ENCODE measurements at places on chromosomes 1 and 21. TPM values are rescaled to one million over a fixed set of nuclear protein-coding genes. Genes with fewer than 3 reads are reported as not detected.

DNA sequence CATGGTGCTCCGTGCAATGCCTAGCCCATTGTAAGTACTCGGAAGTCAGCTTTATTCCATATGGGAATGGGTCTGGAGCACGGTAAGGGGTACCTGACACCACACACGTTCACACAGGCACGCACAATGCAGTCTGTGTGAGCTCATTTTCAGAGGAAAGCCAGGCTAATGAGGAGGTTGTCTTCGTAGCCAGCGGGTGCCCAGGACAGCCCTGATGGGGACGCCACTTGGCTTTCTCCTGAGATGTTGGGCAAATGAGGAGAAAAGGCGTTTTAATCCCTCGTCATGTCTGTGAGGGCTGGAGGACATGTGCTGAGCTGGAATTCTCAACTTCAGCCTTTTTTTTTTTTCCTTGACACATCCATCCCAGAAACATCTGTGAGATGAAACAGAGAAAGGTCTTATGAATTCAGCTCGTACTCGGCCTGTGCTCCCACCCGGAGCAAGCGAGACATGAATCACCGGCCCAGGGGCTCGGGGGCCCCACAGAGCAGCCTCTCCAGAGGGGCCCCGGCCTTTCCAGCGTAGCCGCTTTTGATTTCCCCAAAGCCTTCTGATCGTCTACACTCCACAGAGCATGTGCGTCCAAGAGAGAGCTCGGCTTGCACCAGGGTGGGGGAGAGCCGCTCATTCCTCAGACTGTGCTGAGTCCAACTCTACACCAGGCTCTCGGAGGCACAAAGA is 125.1 kb downstream of the EPHB2 start:
- no peak for DNase-seq

DNA sequence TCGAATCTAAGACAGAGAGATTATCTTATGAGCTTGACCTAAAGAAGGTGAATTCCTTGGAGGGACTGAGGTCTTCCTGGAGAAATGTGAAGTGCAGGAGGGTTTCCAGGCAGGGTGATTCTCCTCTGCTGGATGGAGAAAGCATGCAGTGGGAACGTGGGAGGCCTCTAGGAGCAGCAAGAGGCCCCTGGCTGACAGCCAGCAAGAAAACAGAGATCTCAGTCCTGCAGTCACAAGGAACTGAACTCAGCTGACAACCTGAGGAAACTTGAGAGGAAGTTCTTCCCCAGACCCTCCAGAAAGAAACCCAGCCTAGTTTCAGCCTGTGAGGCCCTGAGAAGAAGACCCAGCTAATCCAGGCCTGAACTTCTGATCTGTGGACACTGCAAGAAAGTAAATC is 345.9 kb downstream of the FAM72C start:
- DNase-seq = no peak

DNA sequence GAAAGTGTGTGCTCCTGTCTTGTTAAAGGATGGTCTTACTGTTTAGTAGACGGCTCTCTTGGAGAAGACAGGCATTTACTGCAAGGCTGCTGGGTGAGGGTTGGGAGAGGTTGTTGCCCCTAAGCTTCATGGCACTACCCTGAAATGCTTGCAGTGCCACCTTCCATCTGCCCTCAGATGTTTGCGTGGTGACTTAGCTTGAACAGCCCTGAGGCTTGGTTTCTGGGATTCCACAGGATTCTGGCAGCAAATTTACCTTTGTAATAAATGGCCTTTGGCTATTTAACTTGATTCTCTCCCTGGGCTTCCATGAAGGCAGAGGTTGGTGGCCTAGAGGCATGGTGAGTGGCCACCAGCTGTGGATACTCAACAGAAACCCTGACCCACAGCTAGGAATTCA is 11.6 kb downstream of the MTARC1 start:
- DNase-seq = no peak

- no peak for DNase-seq
Measured at GRCh38 chr21:34771512-34772028, 102.8 kb downstream of the CLIC6 start.

GRCh38 chr1:239555350-239555749 is 169.0 kb downstream of the CHRM3 start:
- DNase-seq = no peak

- DNase-seq = no peak
Measured at GRCh38 chr1:198776602-198777029, 137.8 kb downstream of the PTPRC start.

GRCh38 chr1:88472298-88472697 is 211.8 kb upstream of the PKN2 start:
- no peak for DNase-seq

DNA sequence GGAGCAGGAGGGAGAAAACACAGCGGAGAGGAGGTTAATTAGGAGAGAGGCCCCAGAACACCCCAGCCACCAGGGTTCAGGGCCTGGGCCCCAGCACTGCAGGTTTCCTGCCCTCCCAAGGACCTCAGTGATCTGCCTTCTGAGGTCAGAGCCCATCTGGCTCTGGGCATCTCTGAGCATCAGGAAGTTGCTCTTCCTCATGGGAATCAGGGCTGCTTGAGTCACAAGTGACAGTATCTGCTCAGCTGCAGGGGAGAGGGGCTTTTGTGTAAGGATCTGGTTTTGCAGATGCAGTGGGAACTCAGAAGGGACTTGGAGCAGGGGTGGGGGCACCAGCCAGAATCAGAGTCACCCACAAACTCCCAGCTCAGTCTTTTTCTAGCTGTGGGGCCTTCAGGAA is 472.1 kb downstream of the PTPRU start:
- DNase-seq = no peak

DNA sequence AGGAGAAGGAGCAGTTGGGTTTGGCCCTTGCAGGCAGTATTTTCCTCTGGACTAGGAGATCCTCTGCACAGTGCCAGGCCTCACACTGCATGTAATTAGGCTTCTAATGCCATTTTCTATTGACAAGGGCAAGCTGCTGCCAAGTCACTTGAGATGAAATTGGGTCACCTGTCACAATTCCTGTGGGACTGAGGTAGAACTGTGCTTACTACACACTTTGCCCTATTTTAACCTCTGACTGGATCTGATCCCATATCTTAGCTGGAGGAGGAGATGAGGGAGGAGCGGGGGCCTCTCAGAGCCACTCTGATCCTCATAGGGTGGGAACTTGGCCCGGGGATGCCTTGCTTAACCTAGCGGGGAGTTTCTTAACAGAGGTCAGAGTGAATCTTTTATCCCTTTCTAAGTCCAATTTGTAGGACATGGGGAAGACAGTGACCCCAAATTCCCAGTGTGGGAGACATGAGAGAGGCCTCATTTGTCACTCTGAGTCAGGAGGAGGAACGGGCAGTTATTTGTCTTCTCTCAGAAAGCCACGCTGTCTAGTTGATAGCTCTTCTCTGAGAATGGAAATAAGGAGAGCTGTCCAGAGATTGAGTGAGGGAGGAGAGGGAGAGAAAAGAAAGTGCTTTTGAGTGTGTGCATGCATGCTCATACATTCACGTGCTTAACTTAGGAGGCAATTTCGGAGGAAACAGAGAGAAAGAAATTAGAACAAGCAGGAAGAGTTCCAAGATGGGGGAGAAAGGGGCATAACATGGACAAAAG is 121.3 kb downstream of the CACNA1E start:
- DNase-seq = no peak

Gene ALPL
- polyA plus RNA-seq = 40.2 TPM

Gene CHIT1
- polyA plus RNA-seq = 0.10 TPM

Gene PTGER3
- 43.8 TPM for polyA plus RNA-seq
